Endothelial cell (in vitro differentiated cells): ENCODE measurements at places on chromosomes 4 and X. TPM values are rescaled to one million over a fixed set of nuclear protein-coding genes. Genes with fewer than 3 reads are reported as not detected.

GRCh38 chr4:15003891-15004738, 1.8 kb downstream of the CPEB2 start:
- H3K36me3 ChIP-seq = peaks cover 5% of the 10 kb centered on the region
- H3K4me1 ChIP-seq = peaks cover 17% of the 10 kb centered on the region
- H3K27ac ChIP-seq = no peak overlapping the region
- H3K27me3 ChIP-seq = peaks cover 5% of the 10 kb centered on the region
- peak; percentile 54 for DNase-seq
- no peak overlapping the region for H3K4me3 ChIP-seq

The UGT2A1 gene
- not detected for total RNA-seq

DNA sequence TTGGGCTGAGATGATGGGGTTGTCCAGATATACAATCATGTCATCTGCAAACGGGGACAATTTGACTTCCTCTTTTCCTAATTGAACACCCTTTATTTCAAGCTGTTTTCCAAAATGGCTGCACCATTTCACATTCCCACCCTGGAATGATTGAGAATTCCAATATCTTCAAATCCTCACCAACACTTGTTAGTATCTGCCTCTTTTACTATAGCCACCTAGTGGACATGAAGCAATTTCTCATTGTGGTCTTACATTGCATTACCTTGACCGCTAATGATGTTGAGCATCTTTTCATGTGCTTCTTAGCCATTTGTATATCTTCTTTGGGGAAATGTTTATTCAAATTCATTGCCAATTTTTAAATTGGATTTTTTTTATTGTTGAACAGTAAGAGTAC, 364.8 kb downstream of the SMARCA1 start:
- H3K4me1 ChIP-seq = peaks cover 4% of the 10 kb centered on the region
- no peaks in the 10 kb centered on the region for H3K36me3 ChIP-seq
- no peak overlapping the region for H3K27ac ChIP-seq
- H3K4me3 ChIP-seq = no peak overlapping the region
- DNase-seq = no peak

The CC2D2A gene
- total RNA-seq = 43.0 TPM

The USP17L29 gene
- not detected for total RNA-seq

The AFF2 gene
- 9.3 TPM for total RNA-seq

- H3K4me1 ChIP-seq = no peaks in the 10 kb centered on the region
- no peaks in the 10 kb centered on the region for H3K36me3 ChIP-seq
- H3K4me3 ChIP-seq = no peak overlapping the region
- DNase-seq = no peak
- no peak overlapping the region for H3K27ac ChIP-seq
- H3K27me3 ChIP-seq = no peaks in the 10 kb centered on the region
Observed at GRCh38 chr4:89534356-89534755, 226.8 kb upstream of the GPRIN3 start.

DNA sequence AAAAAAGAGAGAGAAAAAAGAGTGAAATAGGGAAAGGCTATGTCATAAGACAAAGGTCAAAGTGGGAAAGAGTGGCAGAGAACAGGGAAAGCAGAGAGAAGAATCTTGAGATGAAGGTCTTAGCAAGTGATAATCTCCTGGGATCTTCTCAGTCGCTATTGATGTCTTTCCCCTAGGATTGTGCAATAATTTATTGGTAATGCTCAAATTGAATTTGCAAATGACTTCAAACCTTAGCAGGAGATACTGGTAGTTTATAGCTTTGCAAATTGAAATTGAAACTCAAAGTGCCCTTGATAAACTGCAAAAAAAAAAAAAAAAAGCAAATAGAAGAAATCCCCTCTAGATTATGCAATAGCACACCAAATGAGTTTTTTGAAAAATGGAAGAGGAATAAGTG, 45.7 kb upstream of the MID1 start:
- no peak overlapping the region for H3K27ac ChIP-seq
- H3K4me1 ChIP-seq = no peaks in the 10 kb centered on the region
- no peak overlapping the region for H3K4me3 ChIP-seq

The ANXA5 gene
- 296 TPM for total RNA-seq

DNA sequence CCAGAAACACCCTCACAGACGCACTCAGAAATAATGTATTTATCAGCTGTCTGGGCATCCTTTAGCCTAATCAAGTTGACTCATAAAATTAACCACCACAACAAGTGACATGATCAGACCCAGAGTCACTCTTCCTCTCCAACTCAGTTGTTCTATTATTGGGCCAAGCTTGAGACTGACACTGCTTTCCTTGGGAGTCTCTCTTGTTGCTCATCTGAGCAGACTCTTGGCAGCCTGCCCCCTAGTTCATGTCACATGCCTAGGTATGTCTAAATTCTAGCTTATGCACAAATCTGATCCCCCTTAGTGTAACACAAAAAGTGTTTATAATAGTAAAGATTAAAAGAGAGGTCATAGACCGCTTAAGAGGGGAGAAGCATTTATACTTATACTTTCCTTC, 72.6 kb upstream of the ADAMTS3 start:
- DNase-seq = no peak
- H3K27me3 ChIP-seq = no peaks in the 10 kb centered on the region
- no peaks in the 10 kb centered on the region for H3K36me3 ChIP-seq
- no peak overlapping the region for H3K27ac ChIP-seq

- H3K27ac ChIP-seq = no peak overlapping the region
- peaks cover 1% of the 10 kb centered on the region for H3K27me3 ChIP-seq
- no peak overlapping the region for H3K4me3 ChIP-seq
- H3K36me3 ChIP-seq = no peaks in the 10 kb centered on the region
Observed at GRCh38 chr4:159010563-159011260, 92.2 kb upstream of the RAPGEF2 start.

- DNase-seq = peak; percentile 47
Observed at GRCh38 chr4:113248320-113248719, 198.9 kb downstream of the ANK2 start.

The CNKSR2 gene
- total RNA-seq = 1.1 TPM

The CAMK2D gene
- 19.7 TPM for total RNA-seq

The RNF175 gene
- total RNA-seq = 0.36 TPM

The TMPRSS11F gene
- not detected for total RNA-seq

- H3K36me3 ChIP-seq = peaks cover 7% of the 10 kb centered on the region
- H3K27ac ChIP-seq = no peak overlapping the region
- DNase-seq = peak; percentile 16
- H3K4me3 ChIP-seq = peak overlapping the region; percentile 40
- H3K27me3 ChIP-seq = peaks cover 9% of the 10 kb centered on the region
Observed at GRCh38 chr4:76802236-76803021, 95.5 kb downstream of the SOWAHB start.

- H3K4me3 ChIP-seq = no peak overlapping the region
- H3K36me3 ChIP-seq = no peaks in the 10 kb centered on the region
- no peak for DNase-seq
- no peaks in the 10 kb centered on the region for H3K4me1 ChIP-seq
- no peak overlapping the region for H3K27ac ChIP-seq
Observed at GRCh38 chrX:30610026-30610425, 32.5 kb upstream of the TASL start.

DNA sequence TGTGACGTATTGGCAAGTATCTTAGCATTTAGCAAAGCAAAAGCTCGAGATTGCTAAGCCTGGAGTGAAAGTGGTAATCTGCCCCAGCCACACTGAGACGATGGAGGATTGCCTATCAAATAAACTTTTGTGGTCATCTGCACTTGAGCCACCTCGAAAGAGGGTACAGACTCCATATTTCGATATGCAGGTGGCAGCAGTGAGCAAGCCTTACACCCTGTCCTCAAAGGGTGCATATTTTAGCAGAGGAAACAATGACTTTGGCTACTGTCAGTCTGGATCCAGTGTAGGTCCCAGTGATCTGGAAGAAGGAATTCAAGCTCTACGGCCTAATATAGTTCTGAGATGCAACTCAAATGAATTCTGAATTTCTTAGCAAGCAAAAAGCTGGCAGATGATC, 153.9 kb downstream of the ATG4A start:
- H3K4me1 ChIP-seq = no peaks in the 10 kb centered on the region
- no peak for DNase-seq
- H3K4me3 ChIP-seq = no peak overlapping the region

GRCh38 chr4:48944756-48945241, 38.2 kb upstream of the OCIAD2 start:
- no peak overlapping the region for H3K27ac ChIP-seq
- peaks cover 1% of the 10 kb centered on the region for H3K27me3 ChIP-seq
- DNase-seq = peak; percentile 12
- no peaks in the 10 kb centered on the region for H3K4me1 ChIP-seq

The TMPRSS11B gene
- total RNA-seq = 0.56 TPM

The BCAP31 gene
- total RNA-seq = 282 TPM

DNA sequence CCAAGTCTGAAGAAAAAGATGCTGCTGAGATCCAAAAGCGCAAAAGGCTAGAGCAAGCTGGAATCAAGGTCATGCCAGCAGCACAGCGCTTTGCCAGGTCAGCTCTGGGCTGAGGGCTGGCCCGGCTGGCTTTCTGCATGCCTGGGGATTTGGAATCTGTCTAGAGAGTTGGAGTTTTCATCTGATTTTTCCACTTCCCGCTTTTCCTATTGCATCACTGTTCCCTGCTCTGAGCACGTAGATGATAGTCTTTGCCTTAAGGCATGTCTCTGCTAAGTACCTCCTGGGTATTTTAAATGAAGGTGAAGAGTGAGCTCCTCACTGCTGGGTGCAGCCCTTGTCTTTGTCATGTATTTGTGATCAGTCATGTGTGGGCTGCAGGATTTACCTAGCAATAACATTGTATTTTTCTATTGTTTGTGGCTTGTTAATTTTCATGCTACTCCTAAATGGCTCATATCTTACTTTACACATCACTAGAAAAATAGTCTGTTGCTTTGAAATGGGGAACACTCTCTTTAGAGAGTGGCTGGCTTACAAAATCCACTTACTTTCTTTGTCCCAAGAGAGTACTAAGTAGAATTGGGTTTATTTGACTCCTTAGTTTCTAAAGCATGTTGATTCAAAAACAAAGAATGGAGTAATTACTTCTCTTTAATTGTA, 82.8 kb downstream of the LIMCH1 start:
- no peak for DNase-seq
- H3K36me3 ChIP-seq = peaks cover 43% of the 10 kb centered on the region
- peak overlapping the region; percentile 90 for H3K4me3 ChIP-seq

- H3K27me3 ChIP-seq = no peaks in the 10 kb centered on the region
- DNase-seq = no peak
Observed at GRCh38 chrX:19875050-19875431, 12.4 kb downstream of the SH3KBP1 start.

DNA sequence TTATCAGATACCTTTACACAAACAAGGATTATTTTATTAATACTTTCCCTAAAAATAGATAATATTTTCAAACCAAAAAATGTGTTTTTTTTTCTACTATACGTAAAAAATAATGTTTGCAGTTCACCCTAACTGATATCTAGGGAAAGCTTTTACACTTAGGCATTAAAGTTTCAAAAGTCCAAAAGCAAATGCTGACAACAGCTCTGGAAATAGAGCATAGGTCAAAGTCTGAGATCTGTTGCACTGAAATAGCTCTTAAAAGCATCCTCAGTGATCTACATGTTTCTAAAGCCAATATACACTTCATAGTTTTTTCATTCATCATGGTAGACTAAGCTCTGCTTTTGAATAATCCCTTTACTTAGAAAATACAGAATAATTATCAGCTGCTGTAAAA, 222.8 kb downstream of the TRAM1L1 start:
- no peaks in the 10 kb centered on the region for H3K4me1 ChIP-seq
- H3K27me3 ChIP-seq = no peaks in the 10 kb centered on the region
- no peaks in the 10 kb centered on the region for H3K36me3 ChIP-seq
- H3K4me3 ChIP-seq = no peak overlapping the region
- no peak overlapping the region for H3K27ac ChIP-seq
- DNase-seq = no peak

- peaks cover 5% of the 10 kb centered on the region for H3K4me1 ChIP-seq
- H3K4me3 ChIP-seq = no peak overlapping the region
- no peaks in the 10 kb centered on the region for H3K36me3 ChIP-seq
- no peaks in the 10 kb centered on the region for H3K27me3 ChIP-seq
Observed at GRCh38 chrX:13489454-13489853, 79.9 kb upstream of the EGFL6 start.

The CDS1 gene
- 2.0 TPM for total RNA-seq

DNA sequence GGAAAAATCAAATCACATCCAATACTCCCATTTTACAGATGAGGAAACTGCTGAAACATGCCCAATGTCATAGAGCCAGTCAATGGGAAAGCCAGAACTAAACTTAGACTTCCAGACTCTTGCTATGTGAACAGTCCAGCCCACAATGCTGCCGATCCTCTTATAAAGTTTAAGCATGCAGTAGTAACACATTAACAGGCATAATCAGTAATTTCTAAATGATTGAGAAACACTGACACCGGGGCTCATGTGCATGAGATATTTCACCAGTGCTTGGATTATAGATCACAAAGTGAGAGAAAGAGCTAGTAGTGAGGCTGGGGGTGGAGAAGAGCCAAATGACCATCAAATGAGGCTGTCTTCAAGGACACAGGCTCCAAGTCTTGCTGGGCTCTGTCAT, 2.5 kb downstream of the BDH2 start:
- peaks cover 16% of the 10 kb centered on the region for H3K4me1 ChIP-seq
- H3K27ac ChIP-seq = no peak overlapping the region
- no peak for DNase-seq
- H3K27me3 ChIP-seq = peaks cover 4% of the 10 kb centered on the region
- no peaks in the 10 kb centered on the region for H3K36me3 ChIP-seq

The GNRHR gene
- not detected for total RNA-seq

DNA sequence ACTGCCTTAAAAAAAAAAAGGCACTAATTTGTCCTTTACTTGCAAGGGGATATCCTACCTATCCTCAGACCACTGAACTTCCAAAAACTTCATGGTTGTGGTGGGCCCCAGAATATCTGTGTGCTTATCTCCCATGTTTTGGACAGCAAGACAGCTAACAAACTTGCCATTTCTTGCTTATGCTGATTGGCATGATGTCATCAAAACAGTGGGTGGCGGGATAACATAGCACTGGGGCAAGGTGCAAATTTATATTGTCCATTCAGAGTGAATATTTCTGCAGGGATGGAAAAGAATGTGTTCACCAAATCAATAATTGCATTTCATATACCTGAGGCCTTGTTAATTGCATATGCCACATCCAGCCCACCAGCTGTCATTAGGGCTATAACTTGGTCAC, 23.5 kb downstream of the HAUS3 start:
- peaks cover 1% of the 10 kb centered on the region for H3K27me3 ChIP-seq
- no peak overlapping the region for H3K4me3 ChIP-seq
- peaks cover 4% of the 10 kb centered on the region for H3K36me3 ChIP-seq
- no peak for DNase-seq
- no peak overlapping the region for H3K27ac ChIP-seq

- no peaks in the 10 kb centered on the region for H3K27me3 ChIP-seq
- no peak overlapping the region for H3K27ac ChIP-seq
- no peak overlapping the region for H3K4me3 ChIP-seq
- DNase-seq = no peak
- H3K4me1 ChIP-seq = no peaks in the 10 kb centered on the region
Observed at GRCh38 chr4:35771571-35771970, 472.7 kb downstream of the ARAP2 start.

The IL21 gene
- total RNA-seq = not detected

The LINC00632 gene
- total RNA-seq = 142 TPM

GRCh38 chrX:73831500-73831899, 268.5 kb downstream of the CHIC1 start:
- H3K27ac ChIP-seq = no peak overlapping the region
- H3K36me3 ChIP-seq = no peaks in the 10 kb centered on the region
- H3K4me3 ChIP-seq = no peak overlapping the region
- no peak for DNase-seq
- H3K4me1 ChIP-seq = peaks cover 4% of the 10 kb centered on the region

GRCh38 chr4:7217474-7218321, 25.4 kb downstream of the SORCS2 start:
- no peak overlapping the region for H3K4me3 ChIP-seq
- peaks cover 6% of the 10 kb centered on the region for H3K27me3 ChIP-seq
- no peak overlapping the region for H3K27ac ChIP-seq
- H3K4me1 ChIP-seq = no peaks in the 10 kb centered on the region
